ENCODE measurements at places on chromosomes 1 and 21.

- DNase-seq: no peak
These were observed 64.1 kb downstream of the NOS1AP start for GRCh38 chr1:162133566-162133965.

DNA sequence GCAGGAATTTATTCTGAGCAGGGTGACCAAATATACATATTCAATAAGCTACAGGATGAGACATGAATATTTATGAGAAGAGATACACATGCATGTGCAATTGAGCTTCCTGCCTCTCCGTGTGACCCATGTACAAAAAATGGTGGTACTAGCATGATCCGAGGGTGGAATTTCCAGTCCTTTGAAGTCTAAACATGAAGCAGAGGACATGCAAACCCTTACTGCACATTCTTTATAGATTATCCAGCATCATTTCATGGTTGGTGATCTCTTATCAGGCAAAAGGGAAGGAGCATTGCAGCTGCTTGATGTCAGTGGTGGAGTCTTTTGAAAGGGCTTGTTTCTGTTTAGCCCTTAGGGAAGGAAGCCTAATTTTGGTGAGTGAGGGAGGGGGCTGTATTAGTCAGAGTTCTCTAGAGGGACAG is 448.6 kb downstream of the SETD4 start:
- DNase-seq: no peak

- peak; percentile 67 for DNase-seq
These were observed 1.2 kb downstream of the CD160 start for GRCh38 chr1:145720556-145720877.

DNA sequence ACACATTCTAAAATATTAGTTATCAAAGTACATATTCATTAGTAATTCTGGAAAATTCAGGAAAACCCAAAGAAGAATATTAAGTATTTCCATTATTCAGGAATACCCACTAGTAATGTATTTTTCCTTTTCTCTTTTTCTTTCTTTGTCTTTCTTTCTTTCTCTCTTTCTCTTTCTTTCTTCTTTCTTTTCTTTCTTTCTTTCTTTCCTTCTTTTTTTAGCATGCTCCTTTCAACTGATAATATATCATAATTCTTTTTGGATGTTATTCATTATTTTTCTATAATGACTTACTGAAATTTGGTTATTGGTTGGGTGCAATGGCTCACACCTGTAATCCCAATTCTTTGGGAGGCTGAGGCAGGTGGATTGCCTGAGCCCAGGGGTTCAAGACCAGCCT is 175.6 kb upstream of the RAB4A start:
- no peak for DNase-seq

DNA sequence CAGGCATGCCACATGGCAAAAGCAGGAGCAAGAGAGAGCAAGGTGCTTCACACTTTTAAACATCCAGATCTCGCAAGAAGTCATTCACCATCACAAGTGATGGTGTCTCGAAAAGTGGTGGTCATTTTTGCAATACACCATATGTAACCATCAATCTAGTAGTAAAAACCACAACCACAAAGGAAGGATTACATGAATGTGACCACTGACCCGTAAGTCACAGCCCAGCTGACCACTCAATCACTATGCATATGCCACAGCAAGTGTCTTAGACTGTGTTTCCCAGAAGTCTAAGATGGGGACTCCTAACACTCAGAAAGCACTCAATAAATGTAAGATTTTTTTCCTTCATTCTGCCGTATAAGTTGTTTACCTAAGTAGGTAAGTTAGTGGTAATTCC is 76.9 kb downstream of the FH start:
- DNase-seq: no peak

DNA sequence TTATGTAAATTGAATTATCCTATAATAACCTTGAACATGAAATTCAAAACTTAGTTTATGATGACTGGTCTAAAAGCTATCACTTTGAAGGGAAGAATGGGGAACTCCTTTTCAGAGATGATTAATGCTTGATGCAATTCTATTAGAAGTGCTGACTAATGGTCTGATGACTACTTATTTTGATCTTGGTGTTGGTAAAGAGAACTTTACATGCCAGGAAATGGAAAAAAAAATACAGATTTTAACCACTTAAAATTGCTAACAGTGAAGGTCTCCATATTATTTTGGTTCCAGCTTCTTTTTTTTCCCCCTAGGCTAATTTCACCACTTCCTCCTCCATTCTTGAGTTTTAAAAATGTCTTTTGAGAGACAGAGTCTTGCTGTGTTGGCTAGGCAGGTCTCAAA is 22.9 kb downstream of the S1PR1 start:
- DNase-seq: no peak

DNA sequence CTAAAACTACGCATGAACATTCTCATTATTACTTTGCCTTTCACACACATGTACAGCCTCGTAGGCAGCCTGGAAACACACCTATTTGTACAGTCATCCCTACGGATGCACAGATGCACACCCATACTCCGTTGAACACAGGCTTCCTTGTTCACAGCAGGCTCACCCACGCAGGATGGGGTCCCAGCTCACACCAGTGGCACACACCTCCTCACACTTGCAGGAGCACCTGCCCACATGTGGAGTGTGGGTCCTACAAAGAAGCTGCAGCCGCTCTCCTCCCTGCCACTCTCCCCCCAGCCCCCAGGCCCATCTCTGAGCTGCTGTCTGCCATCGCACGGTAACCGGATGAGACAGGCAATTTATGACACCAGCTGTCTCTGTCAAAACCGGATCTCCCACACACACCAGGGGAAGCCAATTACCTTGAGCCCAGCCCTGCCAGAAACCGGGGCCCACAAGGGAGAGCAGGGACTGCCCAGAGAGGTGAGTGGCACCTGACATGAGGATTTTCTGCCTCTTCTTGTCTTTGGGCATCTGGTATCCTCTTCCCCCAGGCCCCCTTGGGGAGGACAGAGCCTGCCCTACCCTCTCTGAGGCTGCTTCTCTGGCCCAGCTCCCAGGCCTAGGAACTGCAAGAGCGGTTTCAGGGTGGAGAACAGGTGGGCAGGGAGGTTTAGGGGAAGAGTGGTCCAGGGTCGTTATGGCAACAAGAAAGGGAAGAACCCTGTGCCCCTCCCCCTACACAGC is 175.4 kb downstream of the IGSF21 start:
- DNase-seq: no peak

GRCh38 chr1:166169182-166169581 is 2.4 kb upstream of the FAM78B start:
- no peak for DNase-seq

GRCh38 chr1:159012495-159012894 is 2.8 kb downstream of the IFI16 start:
- no peak for DNase-seq

- DNase-seq: peak; percentile 42
These were observed 62.4 kb upstream of the DIRAS3 start for GRCh38 chr1:68112835-68113243.

- no peak for DNase-seq
These were observed 185.5 kb downstream of the ZNF281 start for GRCh38 chr1:200224315-200224714.

Data from H54 (cell line).